ENCODE measurements at places on chromosomes 3 and 15.

DNA sequence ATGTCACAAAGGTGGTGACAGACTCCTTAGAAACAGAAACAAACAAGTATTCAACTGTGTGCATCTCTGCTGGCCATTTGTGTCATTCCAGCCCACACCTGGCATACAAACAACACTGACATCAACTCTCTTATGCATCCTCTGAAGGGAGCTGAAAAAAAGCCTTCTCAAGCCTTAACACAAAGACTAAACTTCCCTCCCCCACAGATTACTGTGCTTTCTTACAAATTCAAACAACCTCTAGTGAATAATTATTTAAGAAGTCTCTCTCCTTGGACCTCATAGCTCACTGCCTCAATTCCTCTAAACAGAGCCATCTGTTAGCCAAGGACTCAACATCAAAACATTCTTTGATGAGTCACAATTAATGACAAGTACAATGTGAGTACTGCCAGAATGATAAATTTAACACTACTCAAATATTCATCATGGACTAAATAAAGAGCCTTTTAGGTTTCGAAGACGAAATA lies 132.1 kb downstream of the WDR76 start:
- no peak for DNase-seq

GRCh38 chr15:64905119-64905831 lies 6.4 kb upstream of the ANKDD1A start:
- peak; percentile 84 for DNase-seq

DNA sequence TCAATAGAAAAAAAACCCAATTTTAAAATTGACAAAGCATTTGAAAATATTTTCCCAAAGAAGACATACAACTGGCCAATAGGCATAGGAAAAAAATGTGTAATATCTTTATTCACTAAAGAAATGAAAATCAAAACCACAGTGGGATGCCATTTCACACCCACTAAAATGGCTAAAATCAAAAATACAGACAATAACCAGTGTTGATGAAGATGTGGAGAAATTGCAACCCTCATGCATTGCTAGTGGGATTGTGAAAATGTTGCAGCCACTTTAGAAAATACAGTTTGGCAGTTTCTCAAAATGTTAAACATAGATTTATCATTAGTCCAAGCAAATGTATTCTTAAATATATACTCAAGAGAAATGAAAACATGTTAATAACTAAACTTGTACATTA lies 315.1 kb upstream of the GPR149 start:
- DNase-seq, result no peak

DNA sequence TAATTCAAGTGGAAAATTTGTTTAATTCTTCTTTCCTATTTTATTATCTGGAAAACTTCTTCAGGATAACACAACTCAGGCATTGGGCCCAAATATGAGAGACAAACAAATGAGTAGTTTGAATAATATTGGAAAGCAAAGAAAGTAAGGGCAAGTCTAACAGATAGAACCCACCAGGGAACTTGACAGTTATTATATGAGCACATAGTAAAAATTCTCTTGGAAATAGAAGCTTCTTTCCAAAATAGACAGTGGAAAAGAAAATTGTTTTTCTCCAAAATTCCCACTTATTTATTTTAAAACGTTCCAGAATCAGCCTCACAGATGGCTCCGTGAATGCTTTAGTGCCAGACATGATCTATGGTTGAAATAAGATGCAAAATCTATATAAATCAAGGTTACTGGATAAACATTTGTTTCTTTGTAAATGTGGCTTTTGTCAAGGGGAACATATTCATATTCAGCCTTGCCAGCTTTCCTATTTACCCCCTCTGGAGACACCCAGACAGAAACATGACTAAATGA lies 23.9 kb downstream of the LDHAL6B start:
- no peak for DNase-seq

- no peak for DNase-seq
Observed at GRCh38 chr15:89243046-89243690, 611 bp upstream of the FANCI start.

- no peak for DNase-seq
Observed at GRCh38 chr3:67018789-67019526, 20.9 kb downstream of the KBTBD8 start.

DNA sequence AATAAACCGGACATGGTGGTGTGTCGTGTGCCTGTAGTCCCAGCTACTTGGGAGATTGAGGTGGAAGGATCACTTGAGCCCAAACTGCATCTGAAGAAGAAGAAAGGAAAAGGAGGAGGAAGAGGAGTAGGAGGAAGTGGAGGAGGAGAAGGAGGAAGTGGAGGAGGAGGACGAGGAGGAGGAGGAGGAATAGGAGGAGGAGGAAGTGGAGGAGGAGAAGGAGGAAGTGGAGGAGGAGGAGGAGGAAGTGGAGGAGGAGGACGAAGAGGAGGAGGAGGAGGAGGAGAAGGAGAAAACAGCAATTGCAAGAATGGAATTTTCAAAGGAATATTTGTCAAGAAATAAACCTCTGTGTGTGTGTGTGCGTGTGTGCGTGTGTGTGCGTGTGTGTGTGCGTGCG lies 528.6 kb downstream of the CADM2 start:
- DNase-seq, result no peak

GRCh38 chr3:42014921-42015533 lies 53.1 kb upstream of the ULK4 start:
- DNase-seq, result peak; percentile 18

- no peak for DNase-seq
Observed at GRCh38 chr3:49930168-49930690, 618 bp upstream of the MON1A start.

DNA sequence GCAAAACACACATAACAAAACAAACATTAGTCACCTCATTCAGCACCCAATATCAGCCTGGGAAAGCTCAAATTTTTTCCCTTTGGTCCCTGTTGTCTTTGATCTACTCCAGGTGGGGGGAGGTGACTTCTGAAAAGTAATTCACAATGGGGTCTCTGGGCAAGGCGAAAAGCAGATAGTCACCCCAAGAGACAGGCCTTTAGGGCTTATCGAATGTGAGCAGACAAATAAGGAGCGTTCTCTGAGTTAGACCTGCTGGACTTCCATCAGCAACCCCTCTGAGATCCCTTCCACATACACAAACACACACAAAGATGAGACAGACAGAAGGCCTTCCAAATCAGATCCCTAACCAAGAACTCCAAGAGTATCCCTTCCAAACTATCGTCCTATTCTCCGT lies 171.0 kb upstream of the SMAD3 start:
- no peak for DNase-seq

- DNase-seq, result no peak
Observed at GRCh38 chr3:190995156-190995555, 132.7 kb upstream of the GMNC start.

DNA sequence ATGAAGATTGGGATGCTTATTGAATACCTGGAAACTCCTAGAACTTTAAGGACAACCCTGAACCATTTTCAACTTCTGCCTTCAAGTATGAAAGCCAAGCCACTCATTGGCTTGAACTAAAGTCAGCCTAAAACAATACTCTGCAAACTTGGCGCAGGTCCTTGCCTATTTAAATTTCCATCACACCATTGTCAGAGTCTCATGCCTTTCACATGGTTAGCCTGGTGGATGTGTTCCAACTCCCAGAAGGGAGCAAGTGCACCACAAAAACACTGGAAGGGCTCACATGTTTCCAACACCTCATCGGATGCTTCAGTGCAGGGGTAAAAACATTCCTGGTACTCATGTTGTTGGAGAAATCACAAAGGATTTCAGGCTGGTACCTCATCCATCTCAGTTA lies 511.6 kb upstream of the MDFIC2 start:
- no peak for DNase-seq

GRCh38 chr3:9291821-9292410 lies 42.5 kb upstream of the SRGAP3 start:
- no peak for DNase-seq

DNA sequence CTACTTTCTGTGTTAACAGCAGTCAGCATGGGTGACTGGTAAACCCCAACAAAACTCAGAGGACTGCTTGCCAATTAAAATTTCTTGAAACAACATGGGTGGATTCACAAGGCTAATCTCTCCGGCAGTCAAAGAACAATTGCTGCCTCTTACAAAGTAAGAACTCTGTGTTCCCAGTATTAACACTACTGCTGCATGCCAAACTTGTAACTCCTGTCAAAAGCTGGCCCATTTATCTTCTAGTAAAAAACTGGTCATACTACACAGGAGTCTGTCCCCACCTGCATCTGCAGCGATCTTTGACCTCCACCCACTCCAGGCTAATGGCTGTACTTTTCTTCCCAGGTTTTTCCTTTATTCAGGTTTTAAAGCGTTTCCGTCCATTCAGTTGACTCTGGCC lies 8.7 kb upstream of the ZNF589 start:
- no peak for DNase-seq

DNA sequence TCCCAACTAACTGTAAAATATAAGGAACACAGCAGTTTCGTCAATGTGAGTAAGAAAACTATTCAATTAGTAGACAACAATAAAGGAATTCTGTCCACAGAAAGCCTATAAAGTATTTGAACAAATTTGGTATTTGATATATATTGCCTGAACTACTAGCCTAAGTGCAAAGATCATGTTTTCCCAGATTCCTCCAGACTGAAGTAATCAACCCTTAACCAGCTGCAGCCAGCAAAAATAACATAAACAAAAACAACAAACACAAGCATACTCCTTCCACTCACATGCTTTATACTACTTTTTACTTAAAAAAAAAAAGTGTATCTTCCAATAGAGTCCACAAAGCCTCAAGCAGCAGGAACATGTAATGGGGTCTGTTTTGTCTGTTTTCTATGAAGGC lies 24.1 kb downstream of the PGBD4 start:
- no peak for DNase-seq

DNA sequence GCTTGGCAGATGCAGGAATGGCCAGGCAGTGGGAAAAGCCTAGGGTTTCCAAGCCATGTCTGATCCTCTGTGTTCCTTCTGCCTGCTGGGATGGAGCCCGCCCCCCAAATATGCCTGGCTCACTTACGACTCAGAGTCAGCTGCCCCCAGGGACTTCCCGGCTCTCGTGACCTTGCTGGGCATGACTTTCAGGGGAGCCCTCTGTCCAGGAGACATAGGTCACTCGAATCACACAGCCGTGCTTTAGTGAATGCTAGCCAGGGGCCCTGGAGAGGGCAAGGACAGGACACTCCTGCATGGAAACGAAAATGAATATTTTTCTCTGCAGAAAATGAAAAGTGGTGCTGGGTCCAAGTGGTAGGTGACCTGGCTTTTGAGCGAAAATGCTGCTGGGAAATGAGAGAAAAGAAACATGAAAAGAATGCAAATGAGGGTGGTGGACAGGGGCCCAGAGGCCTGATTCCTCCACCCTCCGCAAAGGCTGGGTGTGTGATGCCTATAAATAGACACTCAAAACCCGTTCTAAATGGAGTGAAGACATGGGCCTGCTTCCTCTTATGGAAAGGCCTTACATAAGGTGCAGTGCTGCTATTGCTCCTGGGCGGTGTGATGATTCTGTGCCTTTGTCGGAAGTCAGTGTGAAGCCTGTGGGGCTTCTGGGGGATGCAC lies 107.4 kb downstream of the APBA2 start:
- no peak for DNase-seq

GRCh38 chr15:51853998-51854397 lies 24.5 kb downstream of the TMOD3 start:
- DNase-seq, result no peak

GRCh38 chr3:44011680-44012079 lies 230.0 kb upstream of the TOPAZ1 start:
- no peak for DNase-seq

DNA sequence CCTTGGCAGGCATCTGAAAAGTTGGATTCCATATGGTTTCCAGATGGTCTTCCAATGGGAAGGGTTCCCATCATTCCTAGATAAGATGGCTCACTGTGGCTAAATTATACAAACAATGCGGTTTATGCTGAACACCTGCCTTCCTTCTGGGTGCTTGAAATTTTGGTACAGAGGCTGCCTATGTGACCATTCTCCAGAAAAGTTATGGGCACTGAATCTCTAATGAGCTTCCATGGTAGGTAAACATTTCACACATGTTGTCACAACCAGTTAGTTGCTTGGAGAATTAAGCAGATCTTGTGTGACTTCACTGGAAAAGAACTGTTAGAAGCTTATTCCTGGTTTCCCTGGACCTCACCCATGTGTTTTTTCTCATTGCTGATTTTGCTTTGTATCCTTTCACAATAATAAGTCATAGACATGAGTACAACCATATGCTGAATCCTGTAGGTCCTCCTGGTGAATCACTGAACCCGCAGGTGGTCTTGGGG lies 30.1 kb downstream of the PLOD2 start:
- DNase-seq, result no peak

- no peak for DNase-seq
Observed at GRCh38 chr3:34072297-34072696, 273.9 kb downstream of the PDCD6IP start.

DNA sequence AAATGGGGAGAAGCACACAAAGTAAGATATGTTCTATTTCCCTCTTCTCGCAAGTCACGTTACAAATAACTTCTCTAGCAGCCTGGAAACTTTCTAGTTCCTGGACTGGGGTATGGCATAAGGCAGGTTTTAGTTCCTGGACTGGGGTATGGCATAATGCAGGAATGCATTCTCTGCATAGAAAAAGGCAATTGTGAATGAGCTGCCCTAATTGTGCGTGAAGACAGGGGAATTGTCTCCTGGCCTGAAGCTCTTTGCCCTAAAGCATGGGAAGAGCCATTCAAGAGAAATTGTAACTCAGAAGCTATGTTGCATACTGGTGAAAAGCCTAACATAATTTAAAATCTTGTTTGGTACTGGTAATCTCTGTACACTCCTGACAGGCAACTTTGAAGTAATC lies 54.3 kb upstream of the CBLB start:
- DNase-seq, result no peak

DNA sequence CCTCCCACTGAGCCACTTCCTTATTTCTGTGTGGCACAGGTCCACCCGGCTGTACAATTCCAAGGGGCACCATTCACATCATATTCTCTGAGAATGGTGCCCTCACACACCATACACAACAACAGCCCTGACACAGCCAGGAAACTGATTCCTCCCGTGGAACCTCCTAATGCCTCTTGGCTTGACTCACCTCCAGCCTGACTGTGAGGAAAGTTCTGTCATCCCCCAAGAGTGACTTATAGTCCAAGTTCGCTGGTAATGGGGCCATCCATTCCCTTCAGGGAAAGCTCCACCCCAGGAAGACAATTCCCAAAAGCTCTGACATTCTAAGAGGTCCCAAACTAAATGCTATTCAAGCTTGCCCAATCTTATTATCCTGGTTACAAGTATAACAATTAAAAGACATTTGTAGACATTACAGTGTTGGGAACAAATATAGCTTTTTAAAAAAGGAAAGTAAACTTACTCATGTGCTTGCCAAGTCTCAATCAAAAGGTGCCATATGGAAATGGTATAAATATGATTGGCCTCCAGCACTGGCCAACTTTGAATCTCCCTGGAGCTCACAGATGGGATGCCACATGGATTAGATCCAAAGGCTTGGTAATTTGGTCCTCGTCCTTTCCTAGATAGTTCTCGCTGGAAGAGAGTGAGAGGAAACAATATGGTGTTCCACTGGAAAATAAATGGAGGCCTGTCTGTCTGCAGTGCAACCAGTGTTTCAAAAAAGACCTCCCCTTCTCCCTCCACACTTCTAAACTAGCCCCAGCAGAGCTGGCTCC lies 56.3 kb upstream of the PSMD6 start:
- DNase-seq, result no peak

DNA sequence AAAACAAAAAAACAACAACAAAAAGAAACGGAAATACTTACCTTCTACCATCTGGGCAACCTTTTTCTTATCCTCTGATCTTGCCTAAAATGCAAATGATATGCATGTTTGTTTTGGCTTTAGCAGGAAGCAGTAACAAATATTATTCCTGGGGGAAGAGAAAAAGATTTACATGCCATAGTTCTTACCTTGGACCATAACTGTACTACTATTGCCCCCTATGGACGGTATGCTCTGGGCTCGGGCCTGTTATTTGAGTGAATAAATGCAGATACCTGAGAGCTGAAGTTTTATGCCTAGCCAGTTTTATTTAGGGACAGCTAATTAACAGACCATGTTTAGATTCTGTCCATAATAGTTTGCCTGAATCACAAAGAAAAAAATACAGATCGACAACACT lies 12.6 kb upstream of the STARD5 start:
- peak; percentile 35 for DNase-seq
